Activated CD4-positive, CD25-positive, alpha-beta regulatory T cell treated with anti-CD3 and anti-CD28 coated beads, Interleukin-2, amount 50 U/mL, for 72 hours (primary cell): ENCODE measurements at places on chromosomes 16 and 17.

DNA sequence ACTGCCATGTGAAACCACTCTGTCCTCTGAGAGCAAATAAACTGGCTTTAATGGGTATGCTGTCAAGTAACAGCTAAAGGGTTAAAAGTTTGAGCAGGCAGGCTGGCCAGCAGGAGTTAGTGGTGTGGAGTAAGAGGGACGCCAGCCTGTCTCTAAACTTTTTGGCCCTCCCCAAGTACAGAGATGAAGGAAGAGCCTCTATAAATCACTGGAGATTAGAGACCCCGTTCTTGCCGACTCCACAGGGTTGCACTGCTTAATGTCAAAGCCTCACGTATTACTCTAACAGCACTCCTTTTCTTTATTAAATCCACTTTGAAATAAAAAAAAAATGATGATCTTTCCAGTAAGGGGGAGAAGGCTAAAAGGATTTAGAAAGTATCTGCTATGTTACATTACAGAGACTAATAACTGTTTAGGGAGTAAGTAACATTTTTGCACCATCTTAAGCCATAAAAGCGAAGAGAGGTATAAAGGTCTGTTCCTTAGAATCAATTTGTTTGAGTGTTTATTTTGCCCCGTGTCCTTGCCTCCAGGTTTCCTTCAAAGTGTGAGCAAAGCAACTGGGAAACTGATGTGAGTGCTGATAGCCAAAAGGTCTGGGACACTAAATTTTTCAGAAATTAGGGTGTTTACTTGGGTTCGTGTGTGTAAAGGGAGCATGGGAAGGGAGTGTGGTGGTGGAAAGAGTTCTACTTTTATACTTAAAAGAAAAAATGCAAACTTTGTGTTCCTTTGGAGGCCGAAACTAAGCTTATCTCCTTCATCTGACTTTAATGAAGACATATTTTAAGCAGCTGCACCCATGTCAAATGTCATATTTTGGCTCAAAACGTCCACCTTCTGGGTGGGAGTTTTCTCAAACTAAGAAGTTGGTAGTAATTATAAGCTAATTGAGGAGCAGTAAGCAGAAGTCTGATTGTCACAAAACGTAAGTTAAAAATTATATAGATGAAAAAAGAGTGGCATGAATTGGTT lies 109.9 kb upstream of the TBX2 start:
- no peak for DNase-seq

- DNase-seq: no peak
Observed at GRCh38 chr17:17739388-17740066, 58.3 kb downstream of the RAI1 start.

GRCh38 chr16:35182043-35182677 lies 1722.7 kb downstream of the TP53TG3F start:
- no peak for DNase-seq

DNA sequence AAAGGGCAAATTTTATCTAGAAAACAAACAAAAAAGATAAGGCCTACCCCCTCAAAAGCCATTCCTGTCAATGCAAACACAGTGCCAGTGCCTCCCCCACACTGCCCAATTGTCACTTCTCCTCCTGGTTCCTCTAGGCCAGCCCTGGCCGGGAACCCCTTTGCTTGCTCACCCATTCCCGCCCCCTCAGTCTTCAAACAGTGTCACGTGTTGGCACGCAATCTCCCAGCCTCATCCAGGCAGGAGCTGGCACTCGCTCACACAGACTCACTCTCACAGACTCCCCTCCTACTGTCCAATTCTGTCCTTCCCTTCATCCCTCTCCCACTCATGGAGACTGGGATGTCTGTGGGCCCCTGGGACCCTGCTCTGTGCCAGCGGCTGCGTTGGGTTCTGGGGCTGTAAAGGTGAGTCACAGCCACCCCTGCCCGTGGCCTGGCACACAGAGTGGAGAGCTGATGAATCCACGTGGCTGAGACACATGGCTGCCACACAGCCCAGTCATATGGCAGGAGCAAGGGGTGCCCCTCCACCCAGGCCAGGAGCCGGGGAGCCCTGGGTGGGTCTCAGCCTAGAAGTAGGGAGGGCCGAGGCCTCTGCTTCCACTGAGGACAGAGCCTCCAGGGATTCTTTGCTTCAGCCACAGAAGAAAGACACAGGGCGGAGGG lies 54.8 kb downstream of the VAC14 start:
- DNase-seq: no peak

- DNase-seq: no peak
Observed at GRCh38 chr16:13915033-13915635, 4.8 kb upstream of the ERCC4 start.

GRCh38 chr16:9091867-9092281 lies 430 bp downstream of the HAPSTR1 start:
- DNase-seq: no peak

DNA sequence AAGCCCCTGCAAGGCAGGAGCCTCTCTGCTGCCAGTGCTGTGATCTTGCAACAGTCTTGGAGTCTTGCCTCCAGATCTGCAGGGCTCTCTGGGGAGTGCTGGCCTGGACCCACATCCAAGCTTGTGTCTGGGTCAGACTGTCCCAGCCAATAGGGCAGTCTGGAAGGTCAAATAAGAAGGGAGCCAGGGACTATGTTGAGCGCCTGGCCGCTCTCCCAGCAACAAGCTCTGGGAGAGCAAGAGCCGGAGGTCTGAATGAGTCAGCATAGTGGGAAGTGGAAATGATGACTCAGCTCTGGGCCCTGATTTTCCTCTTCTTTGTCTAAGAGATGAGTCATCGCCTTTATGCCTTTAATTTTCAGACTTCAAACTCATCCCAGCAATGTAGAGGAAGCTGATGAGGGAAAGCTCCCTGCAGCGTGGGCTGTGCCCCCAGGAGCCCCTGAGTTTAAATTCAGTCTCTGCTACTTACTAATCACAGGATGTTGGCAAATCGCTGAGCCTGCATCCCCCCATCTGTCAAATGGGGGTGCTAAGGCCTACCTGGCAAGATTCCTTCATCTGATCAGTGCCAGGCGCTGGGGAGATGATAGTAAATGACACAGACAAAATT lies 43.6 kb upstream of the HAPSTR1 start:
- DNase-seq: peak; percentile 34

- no peak for DNase-seq
Observed at GRCh38 chr16:23357761-23358290, 55.7 kb downstream of the SCNN1B start.

- no peak for DNase-seq
Observed at GRCh38 chr16:73000020-73000906, 47.7 kb downstream of the ZFHX3 start.

DNA sequence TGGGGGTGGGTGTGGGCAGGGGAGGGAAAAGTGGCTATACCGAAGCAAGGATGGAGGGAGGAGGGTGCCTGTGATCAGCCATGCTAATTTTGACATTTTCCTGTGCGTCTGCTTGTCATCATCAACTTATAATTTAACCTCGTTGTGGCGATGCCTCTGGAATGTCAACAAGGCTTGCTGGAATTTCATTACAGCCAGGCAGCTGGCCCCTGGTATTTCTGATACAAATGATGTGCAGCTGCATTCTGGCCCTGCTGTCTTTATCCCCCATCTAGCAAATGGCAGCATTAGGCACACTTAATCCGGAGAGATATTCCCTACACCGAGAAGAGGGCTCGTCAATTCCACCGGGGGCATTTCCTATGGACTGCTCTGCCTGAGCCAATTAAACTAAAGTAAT lies 278.3 kb upstream of the CCL2 start:
- no peak for DNase-seq

GRCh38 chr16:25066426-25066746 lies 45.2 kb upstream of the LCMT1 start:
- no peak for DNase-seq

DNA sequence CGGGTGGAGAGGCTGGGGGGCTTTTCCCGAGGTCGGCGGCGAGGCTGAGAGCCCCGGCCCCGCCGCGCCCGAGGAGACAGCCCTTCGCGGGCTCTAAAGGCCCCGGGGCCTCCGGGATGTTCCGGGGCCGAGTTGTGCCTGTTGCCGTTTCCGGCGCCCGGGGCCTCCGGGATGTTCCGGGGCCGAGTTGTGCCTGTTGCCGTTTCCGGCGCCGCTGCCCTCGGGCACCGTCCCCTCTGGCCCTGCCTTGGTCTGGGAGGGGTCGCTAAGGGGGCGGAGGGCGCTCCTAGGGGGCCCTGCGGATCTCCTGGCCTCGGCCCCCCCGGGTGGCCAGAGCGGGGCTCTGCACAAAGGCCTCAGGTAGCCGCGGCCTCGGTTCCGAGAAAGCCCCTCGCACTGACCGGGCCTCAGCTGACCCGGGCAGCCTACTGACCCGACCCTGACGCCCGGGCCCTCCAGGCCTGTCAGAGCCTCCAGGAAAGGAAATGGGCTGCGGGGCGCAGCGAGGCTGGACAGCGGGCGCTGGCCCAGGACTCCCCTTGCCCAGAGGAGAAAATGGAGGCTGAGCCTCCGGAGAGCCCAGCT lies 24.2 kb downstream of the ACTG1 start:
- no peak for DNase-seq

DNA sequence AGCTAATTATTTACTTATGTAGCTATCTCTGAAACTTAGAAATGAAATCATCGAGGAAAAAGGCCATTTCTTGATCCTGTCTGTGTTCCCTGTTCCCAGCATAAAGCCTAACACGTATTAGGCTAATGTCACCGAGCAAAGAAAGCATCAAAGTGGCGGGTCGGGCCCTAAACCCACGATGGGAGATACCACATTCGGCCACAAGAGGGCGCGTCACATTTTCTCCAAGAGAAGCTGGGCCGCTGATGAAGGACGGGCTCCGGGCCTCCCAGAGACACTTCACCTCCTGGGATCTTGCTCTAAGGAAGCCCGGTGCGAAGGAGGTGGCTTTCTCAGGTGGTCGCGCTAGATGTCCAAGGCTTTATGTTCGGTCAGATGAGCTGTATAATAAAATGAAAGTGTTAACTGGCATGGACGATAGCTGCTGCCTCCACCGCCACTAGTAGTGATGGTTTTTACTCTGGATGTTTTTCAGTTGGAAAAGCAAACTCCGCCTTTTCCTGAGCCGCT lies 853 bp upstream of the PDK2 start:
- DNase-seq: peak; percentile 95

DNA sequence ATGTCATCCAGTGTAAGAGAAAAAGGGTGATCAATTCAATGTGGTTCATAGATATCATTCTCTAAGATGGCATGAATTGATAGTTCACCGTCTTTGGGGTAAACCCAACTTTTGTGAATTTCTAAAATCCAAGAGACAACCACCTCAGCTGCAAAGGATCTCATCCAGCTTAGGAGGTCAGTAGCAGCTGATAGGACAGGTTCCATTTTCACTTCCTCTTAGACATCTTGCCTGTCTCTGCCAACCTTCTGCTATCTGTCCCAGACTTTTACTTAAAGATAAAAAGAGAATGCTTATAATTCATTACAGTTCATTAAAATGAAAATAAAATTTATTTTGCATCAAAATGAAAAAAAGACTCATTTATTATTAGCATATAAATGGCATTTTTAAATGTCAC lies 468.2 kb downstream of the XYLT1 start:
- DNase-seq: no peak

DNA sequence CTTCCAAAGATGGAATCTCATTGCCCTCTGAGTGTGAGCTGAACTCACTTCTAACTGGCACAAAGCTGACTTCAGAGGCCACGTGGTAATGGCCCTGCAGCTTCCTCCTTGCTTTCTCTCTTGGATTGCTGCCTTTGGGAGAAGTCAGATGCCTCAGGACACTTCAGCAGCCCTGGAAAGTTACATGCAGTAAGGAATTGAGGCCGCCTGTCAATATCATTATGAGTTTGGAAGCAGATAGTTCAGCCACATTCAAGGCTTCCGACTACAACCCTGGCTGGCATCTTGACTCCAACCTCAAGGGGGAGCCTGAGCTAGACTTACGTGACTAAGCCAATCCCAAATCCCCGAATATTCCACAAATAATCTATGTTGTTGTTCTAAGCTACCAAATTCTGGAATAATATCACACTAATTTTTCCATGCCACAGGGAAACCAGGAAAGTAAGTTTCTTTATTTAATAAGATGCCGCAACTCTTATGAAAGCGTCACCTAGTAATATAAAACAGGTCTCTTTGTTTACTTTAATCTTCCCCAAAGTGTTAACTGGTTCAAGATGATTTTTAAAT lies 13.6 kb downstream of the CEP20 start:
- no peak for DNase-seq

DNA sequence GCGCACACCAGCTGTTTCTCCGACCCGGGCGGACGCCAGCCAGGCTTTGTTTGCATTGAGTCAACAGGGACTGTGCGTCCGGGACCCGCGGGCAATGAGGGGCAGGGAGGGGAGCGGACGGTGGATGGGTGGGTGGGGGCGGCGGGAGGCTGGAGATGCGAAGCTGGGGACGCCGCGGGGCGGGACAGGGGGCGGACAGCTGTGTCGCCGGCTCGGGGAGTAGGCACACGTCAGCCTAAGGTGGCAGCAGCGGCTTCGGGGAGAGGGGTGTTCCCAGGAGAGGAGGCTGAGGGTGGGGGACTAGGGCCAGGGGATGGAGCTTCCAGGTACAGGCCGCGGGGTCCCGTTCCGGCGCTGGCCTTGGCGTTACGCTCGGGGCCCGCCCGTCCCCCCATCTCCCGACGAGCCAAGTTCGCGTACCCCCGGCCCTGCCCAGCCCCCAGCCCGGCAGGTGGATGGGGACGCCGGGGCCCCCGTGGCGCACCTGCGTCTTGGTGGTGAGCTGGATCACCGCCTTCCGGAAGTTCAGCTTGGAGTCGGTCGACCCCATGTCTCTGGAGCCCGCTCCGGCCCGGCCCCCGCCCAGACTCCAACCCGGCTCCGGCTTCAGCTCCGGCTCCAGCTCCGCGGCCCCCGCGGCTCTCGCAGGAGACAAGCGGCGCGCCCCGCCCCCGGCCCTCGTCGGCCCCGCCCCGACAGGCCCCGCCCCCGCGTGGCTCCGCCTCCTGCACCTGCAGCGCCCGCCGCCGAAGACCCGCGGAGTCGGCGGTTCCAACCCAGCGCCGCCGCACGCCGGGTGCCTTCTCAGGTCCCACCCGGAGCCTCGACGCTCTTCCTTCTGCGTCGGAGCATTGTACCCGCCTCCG lies at the start of gene HID1:
TSS of gene HID1 (minus strand) at position 653 of the 866 bp plus-strand sequence. CDS start at position 550, 103 bp downstream.
- peak; percentile 70 for DNase-seq

GRCh38 chr17:44688675-44689476 lies 700 bp downstream of the CCDC43 start:
- no peak for DNase-seq

GRCh38 chr17:46115699-46116098 lies 77.5 kb downstream of the KANSL1 start:
- DNase-seq: no peak

GRCh38 chr17:47844814-47845715 lies 4.0 kb upstream of the SCRN2 start:
- no peak for DNase-seq

- no peak for DNase-seq
Observed at GRCh38 chr16:2981899-2982250, 1.6 kb upstream of the PKMYT1 start.

- DNase-seq: no peak
Observed at GRCh38 chr17:4057731-4058130, 85.1 kb downstream of the ZZEF1 start.

GRCh38 chr17:76737676-76738467 lies at the start of gene MFSD11:
Gene MFSD11 (plus strand): TSS chr17:76738119. CDS start chr17:76738353, 234 bp downstream.
- DNase-seq: peak; percentile 93
